Astrocyte (in vitro differentiated cells and primary cell): ENCODE measurements at places on chromosomes 5 and 9. TPM values are rescaled to one million over a fixed set of nuclear protein-coding genes. Genes with fewer than 3 reads are reported as not detected.
A peak's percentile ranks its signal among the peaks of the same experiment; 100 is the strongest.

PRRX2 gene
- total RNA-seq = not detected in 2 replicates

- no peaks in the 10 kb centered on the region for H3K36me3 ChIP-seq
- peaks cover 23% of the 10 kb centered on the region for H3K4me1 ChIP-seq
- H3K27ac ChIP-seq = no peak overlapping the region
- H3K27me3 ChIP-seq = peaks cover 2% of the 10 kb centered on the region
- H3K4me3 ChIP-seq = no peak overlapping the region
These were observed 30.8 kb downstream of the RASEF start for GRCh38 chr9:83032065-83032625.

- DNase-seq = no peak
- peaks cover 6% of the 10 kb centered on the region for H3K27me3 ChIP-seq
- no peak overlapping the region for H3K27ac ChIP-seq
- H3K4me1 ChIP-seq = no peaks in the 10 kb centered on the region
- H3K36me3 ChIP-seq = no peaks in the 10 kb centered on the region
These were observed 12.0 kb upstream of the OLFM1 start for GRCh38 chr9:135075234-135076142.

DNA sequence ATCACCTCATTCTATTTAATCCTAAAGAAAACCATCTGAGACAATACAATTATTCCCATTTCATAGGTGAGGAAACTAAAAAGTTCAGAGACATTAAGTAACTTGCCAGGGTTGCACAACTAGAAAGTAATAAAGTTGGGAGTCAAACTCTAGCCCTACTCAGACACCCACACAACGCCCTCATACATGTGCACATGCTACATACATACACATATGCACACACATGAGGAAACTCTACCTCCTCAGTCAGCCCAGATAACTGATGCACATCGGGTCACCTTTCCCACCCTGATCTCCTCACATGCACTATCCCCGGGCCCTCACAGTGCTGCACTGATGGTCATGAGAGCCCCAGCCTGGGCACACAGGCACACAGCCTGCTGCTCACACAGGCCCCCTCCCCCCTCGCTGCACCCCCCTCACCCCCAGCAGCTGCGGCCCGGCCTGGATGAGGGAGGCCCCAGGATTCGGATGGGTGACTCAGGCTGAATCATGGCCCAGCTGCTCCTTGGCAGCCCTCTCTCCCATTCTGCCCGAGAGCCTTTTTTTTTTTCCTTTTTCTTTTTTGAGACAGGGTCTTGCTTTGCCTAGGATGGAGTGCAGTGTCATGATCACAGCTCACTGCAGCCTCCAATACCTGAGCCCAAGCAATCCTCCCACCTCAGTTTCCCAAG, 5.0 kb upstream of the GPRIN1 start:
- H3K4me3 ChIP-seq = no peak overlapping the region
- peaks cover 5% of the 10 kb centered on the region for H3K27me3 ChIP-seq
- peaks cover 37% of the 10 kb centered on the region for H3K4me1 ChIP-seq

DNA sequence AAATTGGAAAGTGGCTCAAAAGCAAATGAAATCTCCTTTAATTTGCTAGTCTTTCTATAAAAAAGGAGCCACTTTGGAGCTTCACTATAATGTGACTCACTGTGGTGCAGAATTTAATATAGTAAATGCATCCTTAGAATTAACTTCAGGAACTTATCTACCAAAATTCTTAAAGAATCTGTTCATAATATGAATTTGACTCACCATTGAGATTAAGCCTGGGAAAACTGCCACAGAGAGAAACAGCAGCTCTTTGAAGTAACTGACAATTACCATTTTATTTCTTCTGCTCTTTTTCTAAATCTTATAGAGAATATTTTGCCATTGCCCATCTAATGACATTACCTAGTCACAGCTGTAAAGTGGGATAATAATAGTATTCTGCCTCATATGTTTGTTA, 211.9 kb upstream of the CDH6 start:
- H3K36me3 ChIP-seq = no peaks in the 10 kb centered on the region
- no peak overlapping the region for H3K27ac ChIP-seq
- DNase-seq = peak; percentile 63
- no peaks in the 10 kb centered on the region for H3K27me3 ChIP-seq
